GF-D8 (cell line): ENCODE measurements at places on chromosomes 4 and X.

DNA sequence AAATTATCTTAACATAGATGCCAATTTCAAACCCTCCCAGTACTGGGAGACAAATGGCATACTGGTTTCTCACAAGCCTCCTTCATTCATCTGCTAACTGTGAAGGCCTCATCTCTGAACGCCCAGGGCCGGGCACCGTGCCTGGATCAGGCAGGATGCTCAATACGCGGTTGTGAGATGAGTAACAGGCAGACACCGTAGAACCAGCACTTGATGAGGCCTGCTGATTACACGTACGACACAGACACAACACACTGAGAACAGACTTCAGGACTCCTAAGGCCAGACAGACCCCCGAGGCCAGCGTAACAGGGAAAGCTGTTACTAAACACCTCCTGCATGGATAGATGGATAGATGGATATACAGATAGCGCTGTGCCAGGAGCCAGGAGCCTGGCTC, 154.6 kb downstream of the AFAP1 start:
- no peak for DNase-seq

DNA sequence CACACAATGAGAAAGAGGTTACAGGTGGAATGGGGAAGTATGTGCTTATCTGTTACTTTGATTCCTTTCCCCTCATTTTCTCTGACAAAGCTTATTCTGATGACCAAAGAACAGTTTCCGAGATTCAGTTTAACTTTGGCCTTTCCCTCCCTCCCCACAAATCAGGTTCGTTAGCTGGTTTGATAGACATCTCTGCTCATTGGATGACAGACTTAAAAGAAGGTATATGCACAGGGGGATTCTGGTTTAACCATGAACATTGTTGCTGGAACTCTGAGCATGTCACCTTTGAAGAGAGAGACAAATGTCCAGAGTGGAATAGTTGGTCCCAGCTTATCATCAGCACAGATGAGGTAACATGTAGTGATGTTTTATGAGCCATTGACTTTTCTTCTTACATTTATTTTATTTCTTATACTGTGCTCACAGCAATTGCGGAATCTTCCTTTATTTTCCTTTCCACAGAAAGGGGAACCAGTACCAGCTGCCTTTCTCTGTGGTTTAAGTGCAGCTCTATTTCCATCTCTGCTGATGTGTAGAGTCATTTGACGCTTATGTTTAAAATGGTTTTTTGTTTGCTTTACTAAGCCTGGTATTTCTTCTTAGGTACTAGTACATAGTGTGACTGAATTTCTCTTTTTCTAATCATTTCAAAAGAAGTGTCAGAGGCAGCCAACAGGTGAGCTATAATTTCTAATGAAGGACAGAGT, 125.0 kb downstream of the AKAP4 start:
- peak; percentile 35 for DNase-seq

DNA sequence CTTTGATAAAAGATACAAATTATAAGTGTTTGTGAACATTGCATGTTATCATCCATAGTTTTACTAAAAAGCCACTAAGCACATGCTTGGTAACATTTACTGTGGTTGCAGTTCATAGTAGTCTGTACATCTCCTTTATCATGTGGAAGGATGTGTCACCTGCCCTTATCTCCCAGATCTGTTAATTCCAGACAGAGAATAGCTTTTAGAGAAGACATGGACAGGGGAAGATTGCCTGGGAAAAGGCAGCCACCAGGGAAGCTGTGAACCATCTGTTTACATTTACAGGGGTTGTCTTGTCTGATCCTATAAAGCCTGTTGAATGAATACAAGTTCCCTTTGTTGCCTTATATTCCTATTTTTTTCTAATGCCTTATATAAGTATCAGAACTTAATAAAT, 396.0 kb downstream of the FAT4 start:
- DNase-seq: no peak

GRCh38 chr4:18880871-18881270, 859.3 kb upstream of the LCORL start:
- DNase-seq: no peak

DNA sequence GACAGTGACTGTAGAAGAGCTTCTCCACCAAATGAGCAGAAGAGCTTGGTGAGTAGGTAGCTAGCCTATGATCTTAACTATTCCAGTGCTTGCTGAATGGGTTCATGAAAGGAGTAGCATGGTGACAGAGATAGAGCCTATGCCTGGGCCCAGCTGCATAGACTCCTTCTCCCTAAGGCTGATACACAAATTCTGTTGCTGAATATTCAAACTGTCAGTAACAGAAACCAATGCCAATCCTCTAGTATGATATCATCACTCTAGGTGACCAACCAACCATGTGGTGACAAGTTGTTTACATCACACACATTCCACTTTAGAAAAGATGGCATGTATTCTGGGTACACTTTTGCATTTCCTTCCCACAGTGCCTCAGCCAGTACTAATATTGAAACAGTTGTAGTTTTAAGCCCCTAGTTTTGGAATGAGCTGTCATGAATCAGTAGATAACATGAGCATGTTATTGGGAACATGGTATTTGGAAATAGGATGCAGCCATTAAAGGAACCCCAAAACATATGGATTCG, 103.4 kb upstream of the GRXCR1 start:
- no peak for DNase-seq

GRCh38 chr4:76055016-76055415, 19.1 kb upstream of the CXCL11 start:
- no peak for DNase-seq

DNA sequence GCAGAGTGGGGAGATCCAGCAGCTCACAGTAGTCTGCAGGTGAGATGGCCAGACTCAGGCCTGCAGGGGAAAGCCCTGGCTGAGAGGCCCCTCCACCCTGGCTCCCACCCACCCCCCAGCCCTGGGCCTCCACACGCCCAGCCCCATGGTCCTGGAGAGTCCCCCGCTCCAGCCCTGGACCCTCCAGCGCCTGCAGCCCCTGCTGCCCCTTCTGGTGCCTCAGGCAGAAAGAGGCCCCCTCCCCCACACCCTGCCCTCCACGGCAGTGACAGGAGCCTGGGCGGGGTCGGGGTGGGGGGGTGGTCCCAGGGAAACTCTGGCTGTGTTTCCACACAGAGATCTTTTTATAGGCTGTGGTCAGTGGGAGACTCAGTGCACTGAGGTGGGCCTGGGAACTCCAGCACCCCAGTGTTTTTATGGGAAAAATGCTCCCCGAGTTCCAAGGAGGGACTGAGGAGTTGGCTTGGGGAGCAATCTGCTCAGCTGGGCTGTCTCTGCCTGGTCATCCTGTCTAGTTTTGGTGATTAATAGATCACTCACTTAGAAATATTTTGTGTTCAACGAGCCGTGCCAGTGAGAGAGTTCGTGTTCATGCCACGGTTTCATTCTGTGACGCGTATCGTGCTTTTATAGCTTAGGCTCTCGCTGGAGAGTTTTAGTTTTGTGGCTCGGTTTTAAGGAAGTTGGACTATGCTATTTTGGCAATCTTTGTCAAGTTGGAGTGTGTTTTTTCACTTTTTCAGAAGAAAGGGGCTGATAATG, 53.1 kb upstream of the HGFAC start:
- DNase-seq: peak; percentile 9

DNA sequence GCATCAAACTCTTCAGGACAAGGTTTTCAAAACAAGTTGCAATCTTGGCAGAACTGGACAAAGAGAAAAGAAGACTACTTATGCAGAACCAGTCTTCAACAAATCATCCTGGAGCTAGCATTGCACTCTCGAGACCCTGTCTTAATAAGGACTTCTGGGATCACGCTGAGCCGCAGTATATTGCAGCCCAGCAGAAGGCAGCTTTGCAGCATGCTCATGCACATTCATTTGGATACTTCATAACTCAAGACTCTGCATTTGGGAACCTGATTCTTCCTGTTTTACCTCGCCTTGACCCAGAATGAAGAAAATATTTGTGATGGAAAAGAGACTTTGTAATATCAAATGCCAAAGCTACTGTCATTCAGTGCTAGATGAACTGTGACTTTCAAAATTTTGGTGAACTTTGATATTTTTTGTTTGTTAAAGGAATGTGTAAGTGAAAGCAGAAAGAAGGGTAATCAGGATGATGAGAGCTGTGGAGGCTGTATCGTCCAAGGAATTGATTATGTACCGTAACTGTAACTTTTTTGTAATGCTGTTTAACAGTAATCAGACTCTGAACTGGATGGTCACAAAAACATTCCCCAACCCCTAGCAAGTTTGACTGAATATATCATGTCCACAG, 27.2 kb downstream of the HSPA4L start:
- no peak for DNase-seq

DNA sequence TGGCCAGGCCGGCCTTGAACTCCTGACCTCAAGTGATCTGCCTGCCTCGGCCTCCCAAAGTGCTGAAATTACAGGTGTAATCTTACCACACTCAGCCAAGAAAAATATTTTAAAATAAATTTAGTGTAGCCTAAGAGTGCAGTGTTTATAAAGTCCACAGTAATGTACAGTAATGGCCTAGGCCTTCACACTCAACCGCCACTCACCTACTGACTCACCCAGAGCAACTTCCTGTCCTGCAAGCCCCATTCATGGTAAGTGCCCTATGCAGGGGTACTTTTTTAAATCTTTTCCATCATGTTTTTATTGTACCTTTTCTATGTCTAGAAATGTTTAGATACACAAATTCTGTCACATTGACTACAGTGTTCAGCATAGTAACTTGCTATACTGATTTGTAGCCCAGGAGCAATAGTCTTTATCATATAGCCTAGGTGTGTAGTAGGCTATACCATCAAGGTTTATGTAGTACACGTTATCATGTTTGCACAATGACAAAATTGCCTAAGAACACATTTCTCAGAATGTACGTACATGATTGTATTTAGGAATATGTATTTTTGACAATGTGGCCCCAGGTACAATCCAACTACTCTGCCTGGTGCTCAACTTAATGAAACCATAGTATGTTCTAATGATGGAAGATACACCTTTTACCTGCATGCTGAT, 455.2 kb downstream of the PCDH7 start:
- no peak for DNase-seq

- DNase-seq: no peak
Measured at GRCh38 chr4:57492251-57492878, 382.2 kb upstream of the IGFBP7 start.

GRCh38 chr4:57116245-57116644, 6.1 kb upstream of the IGFBP7 start:
- no peak for DNase-seq
